ENCODE measurements at places on chromosomes 3 and 15. TPM values are rescaled to one million over a fixed set of nuclear protein-coding genes. Genes with fewer than 3 reads are reported as not detected.

- no peak for DNase-seq
Measured at GRCh38 chr15:95843241-95843910, 487.1 kb upstream of the NR2F2 start.

Gene CD96
- total RNA-seq, result 31.4 TPM

Gene GJD2
- total RNA-seq, result not detected

Gene GOLGA6D
- not detected for total RNA-seq

GRCh38 chr3:121515313-121515712 lies 30.5 kb downstream of the POLQ start:
- DNase-seq, result no peak
